ENCODE measurements at places on chromosomes 2 and 18.

GRCh38 chr2:26807788-26808460, 22.1 kb downstream of the CENPA start:
- DNase-seq, result no peak

DNA sequence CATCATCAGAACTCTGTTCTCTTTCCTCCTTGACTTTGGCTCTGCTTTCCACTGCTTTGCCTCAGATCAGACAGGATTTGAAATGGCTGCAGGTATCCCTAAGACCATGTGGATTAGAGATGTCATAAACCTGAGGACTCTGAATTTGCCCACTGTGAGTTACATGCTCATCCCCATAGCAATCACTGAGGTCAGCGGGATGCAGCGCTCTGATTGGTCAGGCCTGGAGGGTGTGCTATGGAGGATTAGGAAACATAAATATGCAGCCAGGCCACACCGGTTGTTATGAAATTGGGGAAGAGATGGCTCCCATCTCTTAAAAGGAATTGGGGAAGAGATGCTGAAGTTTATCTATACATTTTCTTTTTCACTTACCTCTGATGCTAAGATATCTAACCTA, 73.7 kb upstream of the DNAJC10 start:
- no peak for DNase-seq

DNA sequence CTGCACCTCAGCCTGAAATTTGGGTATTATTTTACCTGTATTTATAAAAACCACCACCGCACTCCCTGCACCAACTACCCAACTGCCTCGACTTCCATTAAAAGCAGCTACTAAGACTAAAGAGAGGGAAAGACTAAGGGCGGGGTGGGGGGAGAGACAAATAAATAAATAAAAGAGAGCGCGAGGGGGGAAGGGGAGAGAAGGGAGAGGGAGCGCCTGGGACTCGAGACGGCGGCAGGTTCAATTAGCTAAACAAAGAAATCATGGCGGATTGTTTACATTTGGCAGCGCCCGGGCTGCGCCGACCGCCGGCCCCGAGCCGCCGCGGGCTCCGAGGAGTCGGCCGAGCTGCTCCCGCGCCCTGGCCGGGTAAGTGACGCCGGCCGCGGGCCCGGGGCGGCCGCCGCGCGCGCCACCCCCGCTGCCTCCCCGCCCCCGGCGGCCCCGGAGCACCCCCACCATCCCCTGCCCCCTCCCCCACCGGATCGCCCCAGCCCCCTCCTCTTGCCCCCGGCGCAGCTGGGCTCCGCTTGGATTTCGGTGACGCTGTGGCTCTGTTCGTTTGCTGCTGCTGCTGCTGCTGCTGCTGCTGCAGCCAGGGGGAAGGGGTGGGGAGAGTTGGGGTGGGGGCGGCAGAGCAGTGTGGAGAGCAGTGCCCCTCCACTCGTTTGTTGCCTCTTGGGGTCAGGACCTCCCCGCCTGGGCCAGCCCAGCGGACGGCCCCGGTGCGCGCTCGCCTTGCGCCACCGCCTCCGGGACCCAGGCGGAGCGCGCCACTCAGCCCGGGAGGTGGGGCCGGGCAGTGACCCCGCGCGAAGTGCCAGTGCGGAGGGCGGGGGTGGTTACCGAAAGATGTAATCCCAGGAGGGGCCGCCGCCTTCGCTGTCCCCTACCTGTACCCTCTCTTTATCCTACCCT, 187.2 kb upstream of the FANCL start:
- DNase-seq, result no peak

DNA sequence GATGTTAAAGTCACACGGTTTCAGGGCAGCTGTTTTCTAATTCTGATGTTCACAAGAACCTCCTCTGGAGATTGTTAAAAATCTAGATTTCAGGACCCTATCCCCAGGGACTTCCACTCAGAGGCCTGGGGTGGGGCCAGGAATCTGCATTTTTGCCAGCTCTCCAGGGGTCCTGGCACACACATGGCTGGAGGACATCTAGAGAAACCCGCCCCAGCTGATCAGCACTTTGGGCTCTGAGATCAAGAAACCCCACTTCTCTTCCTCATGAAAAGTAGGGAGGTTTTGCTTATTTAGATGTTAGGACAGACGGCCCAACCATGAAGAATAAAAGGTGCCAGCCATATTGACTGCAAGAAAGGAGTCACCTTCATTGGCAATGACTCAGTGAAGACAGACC, 148.8 kb downstream of the TNS1 start:
- DNase-seq, result no peak

DNA sequence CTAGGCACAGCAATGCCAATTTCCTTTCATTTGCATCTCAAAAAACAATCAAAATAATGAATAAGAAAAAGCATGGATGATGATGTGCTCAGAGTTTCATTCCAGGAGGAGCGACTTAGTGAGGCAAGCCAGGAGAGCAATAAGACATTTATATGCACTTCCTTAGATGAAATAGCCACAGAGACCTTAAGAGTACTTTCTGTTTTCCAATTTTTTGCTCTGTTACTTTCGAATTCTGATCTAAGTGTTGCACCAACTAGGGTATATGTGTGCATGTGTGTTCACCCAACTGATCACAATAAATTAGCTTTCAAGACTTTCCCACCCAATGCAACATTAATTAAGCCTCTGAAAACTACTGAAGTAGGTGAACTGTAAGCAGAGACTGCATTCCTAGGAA, 709 bp downstream of the RAB27B start:
- DNase-seq, result no peak

- DNase-seq, result no peak
Observed at GRCh38 chr18:45481821-45482220, 133.5 kb upstream of the SLC14A2 start.

GRCh38 chr18:50297621-50298442, 10.3 kb upstream of the CXXC1 start:
- DNase-seq, result peak; percentile 46

DNA sequence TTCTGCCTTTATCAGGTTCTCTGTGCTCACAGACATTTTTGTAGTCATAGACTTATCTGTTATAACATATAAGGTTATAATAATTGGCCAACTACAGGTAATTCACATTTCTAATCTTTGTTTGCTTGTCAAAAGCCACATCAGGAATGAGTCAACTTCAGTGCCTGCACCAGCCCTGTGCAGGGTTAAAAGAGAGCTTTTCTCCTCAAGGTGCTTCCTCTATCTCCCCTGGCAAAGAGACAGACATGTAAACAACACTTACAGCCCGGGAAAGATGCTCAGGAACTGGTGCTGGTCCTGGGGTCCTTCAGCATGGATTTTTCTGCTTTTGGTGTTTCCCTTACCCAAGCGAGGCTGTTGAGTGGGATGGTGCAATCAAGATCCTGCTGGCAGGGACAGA, 7.7 kb upstream of the EHD3 start:
- no peak for DNase-seq

DNA sequence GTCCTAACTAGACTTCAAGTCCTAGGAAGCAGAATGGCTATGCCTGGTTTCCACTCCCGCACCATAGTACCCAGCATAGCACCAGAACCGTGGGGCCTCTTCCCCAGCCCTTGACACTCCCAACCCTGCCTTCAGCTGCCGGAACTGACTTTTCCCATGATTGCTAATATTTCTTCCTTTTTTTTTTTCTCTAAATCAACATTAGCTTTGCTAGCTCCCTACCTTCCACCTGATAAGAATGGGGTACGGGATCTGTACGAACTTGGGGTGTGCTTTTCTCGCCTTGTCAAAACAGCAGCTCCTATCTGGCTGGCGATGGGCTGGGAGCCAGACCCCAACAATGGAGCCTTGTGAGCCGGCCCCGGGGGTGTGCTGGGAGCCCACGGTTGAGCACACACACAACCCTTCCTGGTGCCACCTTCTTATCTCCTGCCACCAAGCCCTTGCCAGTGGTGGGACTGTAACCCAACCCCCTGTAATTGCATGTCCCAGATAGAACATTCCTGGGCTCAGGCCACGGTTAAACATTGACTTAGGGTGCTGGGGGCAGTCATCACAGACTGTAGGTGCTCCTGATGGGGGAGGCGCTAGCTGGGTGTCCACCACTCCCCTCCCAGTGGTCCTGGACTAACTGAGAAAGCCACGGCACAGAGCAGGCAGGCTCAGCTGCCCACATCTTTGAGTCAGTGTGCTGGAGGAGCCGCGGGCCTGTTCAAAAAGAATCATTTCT, 213.0 kb upstream of the HAAO start:
- no peak for DNase-seq

GRCh38 chr18:30763902-30764350, 278.6 kb downstream of the DSC3 start:
- no peak for DNase-seq

DNA sequence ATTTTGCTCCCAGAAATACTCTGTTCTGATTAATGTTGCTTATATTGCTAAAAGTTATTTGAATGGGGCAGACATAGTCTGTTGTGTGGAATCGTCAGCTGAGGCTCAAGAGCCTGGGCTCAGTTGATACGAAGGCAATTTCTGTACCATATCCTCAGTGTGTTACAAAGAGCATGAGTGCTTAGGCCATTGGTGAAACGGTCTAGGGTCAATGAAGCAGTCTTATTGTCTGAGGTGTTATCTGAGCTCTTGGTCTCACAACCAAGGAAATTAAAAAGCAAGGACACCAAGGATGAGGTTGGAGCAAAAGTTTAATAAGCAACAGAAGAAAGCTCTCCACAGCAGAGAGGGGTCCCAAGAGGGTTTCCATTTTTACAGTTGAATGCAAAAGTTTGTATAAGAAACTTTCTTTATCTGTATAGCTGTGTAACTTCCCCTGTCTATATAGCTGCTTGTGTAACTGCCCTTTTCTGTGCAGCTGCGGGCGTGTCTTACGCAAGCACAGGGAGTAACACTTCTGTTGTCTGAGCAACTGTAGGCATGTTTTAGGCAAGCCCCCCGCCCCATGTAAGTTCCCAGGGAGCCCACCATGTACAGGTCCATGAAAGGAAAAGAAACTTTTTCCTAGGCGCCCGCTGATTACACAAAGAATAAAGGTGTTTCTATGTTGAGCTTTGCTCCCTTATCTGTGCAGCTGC, 40.6 kb upstream of the DSC1 start:
- DNase-seq, result no peak

GRCh38 chr2:189421644-189422043, 19.6 kb upstream of the WDR75 start:
- no peak for DNase-seq

- no peak for DNase-seq
Observed at GRCh38 chr18:48673853-48674721, 135.3 kb downstream of the CTIF start.

DNA sequence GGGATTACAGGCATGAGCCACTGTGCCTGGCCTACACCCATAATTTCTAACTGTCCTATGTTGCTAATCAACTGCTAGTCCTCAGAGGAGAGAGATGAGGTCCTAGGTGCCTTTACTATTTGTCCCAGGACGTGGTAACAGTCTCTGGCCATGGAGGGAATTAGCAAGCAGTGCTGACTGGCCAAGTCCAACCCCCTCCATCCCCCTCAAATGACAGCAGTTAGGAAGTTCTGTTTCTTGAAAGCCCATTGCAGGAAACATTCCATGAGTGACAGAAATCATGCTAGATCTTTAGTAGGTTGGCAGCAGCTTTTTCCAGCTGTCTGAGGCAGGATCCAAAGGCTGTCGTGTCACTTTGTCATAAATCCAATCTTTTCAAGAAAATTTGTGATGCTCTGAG, 55.7 kb upstream of the REL start:
- DNase-seq, result no peak

GRCh38 chr18:63997606-63998005, 27.7 kb downstream of the SERPINB8 start:
- no peak for DNase-seq

- DNase-seq, result no peak
Observed at GRCh38 chr2:214774108-214774507, 35.4 kb downstream of the BARD1 start.

GRCh38 chr2:219073413-219074129, 12.8 kb upstream of the IHH start:
- DNase-seq, result no peak

- no peak for DNase-seq
Observed at GRCh38 chr2:10977003-10977402, 65.3 kb downstream of the KCNF1 start.

DNA sequence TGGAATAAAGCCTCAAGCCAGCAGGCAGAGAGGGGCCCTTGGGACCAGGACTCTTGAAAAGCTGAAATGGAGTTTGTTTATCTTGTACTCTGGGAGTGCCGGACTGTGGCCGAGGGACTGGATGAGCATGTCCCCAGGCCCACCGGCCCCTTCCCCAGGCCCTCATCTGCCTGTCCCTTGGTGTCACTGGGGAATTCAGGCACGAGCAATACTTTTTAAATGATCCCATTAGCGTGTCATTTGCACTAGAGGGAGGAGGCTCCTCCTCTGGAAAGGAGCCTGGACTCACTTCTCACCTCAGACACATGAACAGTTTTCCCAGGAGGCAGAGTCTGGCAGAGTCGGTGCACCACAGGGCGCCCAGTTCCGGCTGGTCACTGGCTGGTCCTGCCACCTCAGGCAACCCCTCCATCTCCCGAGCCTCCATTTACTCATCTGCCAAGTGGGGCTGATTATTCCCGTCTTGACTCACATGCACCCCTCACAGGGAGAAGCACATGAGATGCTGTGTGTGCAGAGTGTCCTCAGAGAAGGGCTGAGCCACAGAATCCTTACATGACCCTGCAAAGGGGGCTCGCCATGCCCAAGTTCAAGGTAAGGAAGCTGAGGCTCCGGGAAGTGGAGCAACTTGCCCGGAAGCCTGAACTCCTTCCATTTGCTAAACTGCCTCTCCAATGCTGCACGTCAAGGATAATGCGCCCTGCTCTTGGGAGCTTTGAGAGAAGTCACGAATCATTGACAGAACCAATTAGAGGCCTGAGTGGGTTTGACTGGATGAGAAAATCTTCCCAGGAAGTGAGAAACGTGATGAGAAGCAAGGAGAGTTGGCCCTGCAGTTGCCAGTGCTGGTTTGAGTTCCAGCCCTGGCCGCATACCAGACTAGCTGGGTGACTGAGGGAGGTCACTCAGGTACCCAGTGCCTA, 26.7 kb downstream of the CIB4 start:
- no peak for DNase-seq

- no peak for DNase-seq
Observed at GRCh38 chr18:66141716-66142115, 390.9 kb downstream of the CDH7 start.

GRCh38 chr2:23904692-23905091, 22.2 kb downstream of the ATAD2B start:
- DNase-seq, result no peak

DNA sequence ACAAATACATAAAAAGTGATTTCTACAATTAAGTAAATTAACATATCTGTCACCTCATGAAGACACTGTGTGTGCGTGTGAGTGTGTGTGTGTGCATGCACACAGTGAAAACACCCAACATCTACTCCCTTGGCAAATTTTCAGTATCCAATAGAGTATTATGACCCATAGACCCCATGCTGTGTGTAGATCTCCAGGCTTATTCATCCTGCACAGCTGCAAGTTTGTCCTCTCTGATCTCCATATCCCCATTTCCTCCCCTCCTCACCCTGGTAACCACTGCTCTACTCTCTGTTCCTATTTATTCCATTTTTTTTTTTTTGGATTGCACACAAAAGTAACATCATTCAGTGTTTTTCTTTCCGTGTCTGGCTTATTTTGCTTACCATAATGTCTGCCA, 391.0 kb downstream of the SOX11 start:
- no peak for DNase-seq

Data from stimulated activated CD4-positive, alpha-beta T cell treated with anti-CD3 and anti-CD28 coated beads, Interleukin-1b, Interleukin-23, amount 100 ng/mL, for 4 hours (primary cell).